ENCODE measurements at places on chromosomes 4 and X.
A peak's percentile ranks its signal among the peaks of the same experiment; 100 is the strongest.

- no peak for DNase-seq
Observed at GRCh38 chr4:126568652-126569570, 1063.8 kb upstream of the INTU start.

DNA sequence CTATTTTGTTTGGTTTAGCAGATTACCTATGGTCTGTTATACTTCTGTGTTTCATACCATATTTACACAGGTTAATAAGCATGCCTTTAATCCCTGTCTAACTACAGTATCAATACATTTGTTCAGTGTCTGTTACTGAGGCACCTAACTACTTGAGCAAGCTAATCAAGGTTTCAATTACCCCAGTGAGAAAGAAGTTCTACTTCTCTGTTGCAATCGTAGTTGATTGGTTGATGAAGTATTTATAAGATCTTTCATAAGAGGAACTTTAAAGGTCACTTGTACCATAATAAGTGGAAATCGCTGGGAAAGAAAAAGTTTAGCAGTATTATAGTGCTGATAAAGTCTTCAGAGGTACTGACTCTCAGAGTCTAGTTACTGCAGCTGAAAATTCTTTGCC, 490.6 kb downstream of the RPA4 start:
- no peak for DNase-seq

DNA sequence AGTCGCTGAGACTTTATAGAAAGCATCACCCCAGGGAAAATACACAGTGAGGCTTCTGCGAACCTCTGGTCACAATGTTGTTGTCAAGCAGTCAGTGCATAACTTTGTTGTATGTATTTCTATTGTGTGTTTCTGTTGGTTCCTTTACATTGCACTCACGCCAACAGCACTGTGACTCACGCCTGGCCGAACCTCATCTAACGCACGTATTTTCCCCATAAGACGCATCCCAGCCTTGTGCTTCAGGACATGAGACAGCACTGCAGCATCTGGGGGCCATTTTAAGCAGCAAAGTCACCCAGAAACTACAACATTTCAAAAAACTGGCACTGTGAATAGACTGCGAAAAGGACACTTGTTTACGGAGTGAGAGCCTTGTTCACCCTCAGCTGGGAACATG, 30.6 kb downstream of the TBL1X start:
- DNase-seq: no peak

DNA sequence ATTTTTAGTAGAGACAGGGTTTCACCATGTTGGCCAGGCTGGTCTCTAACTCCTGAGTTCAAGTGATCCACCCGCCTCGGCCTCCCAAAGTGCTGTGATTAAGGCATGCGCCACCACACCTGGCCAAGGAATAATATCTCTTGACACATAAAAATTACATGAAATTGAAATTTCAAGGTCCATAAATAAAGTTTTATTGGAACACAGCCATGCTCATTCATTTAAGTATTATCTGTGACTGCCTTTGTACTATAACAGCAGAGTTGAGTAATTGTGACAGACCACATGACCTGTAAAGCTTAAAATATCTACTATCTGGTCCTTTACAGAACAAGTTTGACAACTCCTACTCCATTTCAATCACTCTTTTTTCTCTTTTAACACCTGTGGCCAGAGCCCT, 17.8 kb upstream of the EGFL6 start:
- no peak for DNase-seq

DNA sequence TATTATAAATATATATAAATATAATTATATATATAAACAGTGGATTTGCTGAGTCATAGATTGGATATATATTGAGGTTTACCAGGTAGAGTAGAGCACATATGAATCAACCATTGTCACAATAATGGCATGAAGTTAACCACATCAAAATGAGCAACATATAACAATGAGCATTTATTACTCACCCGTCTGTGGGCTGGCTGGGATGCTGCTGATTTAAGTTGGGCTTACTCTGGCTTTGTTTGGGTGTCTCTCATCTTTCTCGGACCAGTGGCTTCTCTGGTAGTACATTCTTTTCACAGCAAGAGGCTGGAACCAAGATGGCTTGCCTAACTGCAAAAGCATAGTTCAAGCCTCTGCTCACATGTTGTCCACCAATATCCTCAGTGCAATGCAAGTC, 111.7 kb upstream of the TAPT1 start:
- DNase-seq: no peak

GRCh38 chrX:68179355-68179754, 253.9 kb downstream of the OPHN1 start:
- no peak for DNase-seq

DNA sequence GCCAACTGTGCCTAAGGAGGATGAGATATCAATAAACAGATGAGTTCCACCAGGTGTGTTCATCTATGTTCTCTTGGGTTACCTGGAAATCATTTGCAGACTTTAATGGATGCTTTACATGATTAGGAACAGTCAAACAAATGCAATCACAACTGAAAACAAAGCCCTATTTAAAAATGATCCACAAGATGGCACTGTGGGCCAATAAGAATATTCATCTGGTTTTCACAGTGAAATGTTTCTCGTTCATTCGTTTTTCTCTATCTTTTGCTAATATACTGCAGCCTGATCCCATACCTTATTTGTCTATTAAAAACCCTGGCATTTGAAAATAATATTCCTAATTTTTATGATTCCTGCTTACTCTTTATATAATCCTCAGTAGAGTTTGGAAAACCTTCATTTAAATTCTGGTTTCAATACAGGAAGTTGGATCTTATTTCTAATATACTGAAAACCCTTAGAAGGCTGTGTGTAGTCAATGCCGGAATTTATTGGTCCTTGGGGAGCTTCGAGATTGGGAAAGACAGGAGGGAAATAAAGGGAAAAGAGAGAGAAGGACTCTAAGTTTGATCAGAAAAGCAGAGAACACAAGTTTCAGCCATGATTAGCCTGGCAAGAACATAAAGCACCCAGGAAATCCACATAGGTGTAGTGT, 63.8 kb upstream of the TAPT1 start:
- DNase-seq: no peak

- peak; percentile 91 for DNase-seq
Observed at GRCh38 chr4:8440492-8441311, at the start of the genes ACOX3 and TRMT44. TSS of gene ACOX3 (minus strand) at chr4:8440723. CDS start at chr4:8416521, 24,202 bp downstream. TSS of gene TRMT44 (plus strand) at chr4:8440777. CDS start at chr4:8440823, 46 bp downstream.

DNA sequence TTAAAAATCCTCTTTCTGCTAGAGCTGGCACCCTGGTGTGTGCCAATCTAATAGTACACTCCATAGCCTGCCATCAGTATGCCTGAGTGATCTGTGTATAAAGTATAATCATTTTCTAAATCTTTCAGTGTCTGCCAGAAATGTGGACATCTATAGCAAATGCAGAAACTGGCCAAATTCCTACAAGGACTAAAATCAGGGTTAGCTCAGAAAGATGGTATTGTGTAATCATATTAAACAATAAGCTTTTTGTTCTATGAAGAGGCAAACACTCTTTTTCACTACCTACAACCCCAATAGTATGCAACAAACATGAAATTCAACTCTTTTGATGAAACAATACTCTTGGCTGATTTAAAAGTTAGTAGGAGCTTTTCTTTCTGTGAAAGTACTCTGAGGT, 7.7 kb upstream of the TXLNG start:
- DNase-seq: no peak

DNA sequence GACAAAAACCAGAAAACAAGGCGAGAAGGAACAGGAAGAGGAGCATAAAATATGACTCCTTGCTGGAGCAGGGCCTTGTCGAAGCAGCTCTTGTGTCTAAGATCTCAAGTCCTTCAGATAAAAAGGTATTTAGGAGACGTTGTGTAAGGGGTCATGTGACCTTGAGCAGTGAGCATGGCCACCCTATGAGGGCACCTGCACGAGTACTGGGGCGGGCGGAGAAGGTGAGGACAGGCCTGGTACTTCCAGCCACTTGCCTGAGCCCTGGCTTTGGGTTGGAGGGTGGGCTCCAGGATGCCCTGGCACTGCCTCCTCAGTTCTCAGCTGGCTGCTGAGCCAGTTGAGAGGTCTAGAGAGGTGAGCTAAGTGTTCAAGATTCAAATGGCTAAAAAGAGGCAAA, 29.9 kb downstream of the NSD2 start:
- no peak for DNase-seq

GRCh38 chr4:134200811-134201215, 776 bp downstream of the PABPC4L start:
- DNase-seq: no peak

GRCh38 chr4:177293208-177294033, 16.3 kb upstream of the NEIL3 start:
- no peak for DNase-seq

- no peak for DNase-seq
Observed at GRCh38 chr4:187416216-187416615, 579.4 kb upstream of the ZFP42 start.

DNA sequence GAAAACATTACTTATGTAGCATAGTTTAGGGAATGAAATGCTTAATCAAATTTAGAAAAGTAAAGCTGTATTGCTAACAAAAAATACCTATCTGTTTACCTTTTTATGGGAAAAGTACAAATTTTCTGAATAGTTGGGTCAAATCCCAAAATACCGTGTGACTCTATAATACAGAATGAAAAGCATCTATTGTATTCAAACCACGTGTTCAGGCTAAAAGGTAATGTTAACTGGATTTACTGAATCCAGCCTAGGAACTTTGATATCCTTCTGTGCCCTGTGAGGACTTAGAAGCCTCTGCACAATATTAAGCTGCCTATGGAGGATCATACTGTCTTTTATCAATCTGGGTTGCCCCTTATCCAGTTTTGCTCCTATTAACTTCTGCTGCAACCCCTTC, 36.3 kb upstream of the AGA start:
- no peak for DNase-seq

DNA sequence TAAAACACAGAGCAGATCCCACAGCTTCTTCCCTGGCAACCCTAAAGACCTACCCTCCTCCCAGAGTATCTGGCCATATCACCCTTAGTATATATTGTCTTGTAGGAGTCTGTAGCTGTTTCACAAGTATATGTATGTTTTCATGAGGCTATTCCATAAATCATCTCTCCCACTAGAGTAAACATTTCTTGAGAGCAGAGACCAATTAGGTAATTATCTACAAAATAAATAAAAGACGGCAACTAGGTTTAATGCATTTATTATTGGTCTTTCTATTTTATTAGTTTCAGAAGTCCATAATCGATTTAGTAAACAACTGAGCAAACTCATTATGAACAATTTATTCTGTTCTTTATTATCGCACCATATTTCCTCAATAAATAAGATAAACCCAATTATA, 7.0 kb downstream of the ACOT9 start:
- no peak for DNase-seq

- peak; percentile 9 for DNase-seq
Observed at GRCh38 chrX:52923781-52924241, 26.7 kb downstream of the FAM156B start.

- no peak for DNase-seq
Observed at GRCh38 chrX:24175276-24175675, 25.7 kb downstream of the ZFX start.

- no peak for DNase-seq
Observed at GRCh38 chr4:36211084-36211483, 33.2 kb downstream of the ARAP2 start.

DNA sequence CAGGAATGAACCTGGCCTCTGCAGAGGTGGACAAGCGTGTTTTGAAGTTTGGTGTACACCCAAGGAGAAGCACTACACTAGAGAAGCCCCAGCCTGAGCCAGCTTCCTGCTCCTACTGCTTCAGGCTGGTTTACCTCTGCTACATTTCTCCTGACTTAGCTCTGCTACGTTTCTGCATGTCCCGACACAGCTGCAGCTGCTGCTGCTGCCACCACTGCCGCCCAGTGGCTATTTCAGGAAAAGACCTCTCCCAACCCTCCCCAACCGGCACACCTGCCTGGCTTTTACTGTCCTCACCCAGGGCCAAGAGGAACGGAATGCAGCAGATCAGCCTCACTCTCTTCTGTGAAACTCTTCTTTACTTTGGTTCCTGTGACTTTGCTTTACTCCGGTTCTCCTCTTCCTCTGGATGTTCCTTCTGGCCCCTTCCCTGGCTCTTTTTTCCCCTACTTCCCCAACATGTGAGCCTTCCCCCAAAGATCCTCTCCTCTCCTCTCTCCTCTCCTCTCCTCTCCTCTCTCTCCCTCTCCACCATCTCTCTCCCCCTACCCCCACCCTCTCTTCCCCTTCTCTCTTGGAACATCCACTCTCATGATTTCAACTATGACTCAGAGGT, 3.1 kb upstream of the P2RY4 start:
- peak; percentile 3 for DNase-seq

DNA sequence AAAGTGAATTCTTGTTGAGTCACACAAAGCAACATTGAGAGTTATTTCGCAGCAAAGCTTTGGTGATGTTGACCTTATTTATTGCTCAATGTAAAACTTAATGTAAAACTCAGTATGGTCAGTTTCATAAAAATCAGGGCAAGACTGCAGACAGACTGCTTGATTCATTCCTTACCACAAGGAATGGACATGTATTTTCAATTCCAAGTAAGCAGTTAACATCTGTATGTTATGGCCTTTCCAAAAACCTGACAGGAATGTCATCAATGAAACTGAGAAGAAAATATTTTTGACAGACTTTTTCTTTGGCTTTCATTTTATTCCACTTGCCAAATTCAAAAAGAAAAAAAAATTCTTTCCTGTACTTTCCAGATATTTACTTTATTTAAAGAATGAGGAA, 488.3 kb downstream of the ANKRD50 start:
- DNase-seq: no peak

DNA sequence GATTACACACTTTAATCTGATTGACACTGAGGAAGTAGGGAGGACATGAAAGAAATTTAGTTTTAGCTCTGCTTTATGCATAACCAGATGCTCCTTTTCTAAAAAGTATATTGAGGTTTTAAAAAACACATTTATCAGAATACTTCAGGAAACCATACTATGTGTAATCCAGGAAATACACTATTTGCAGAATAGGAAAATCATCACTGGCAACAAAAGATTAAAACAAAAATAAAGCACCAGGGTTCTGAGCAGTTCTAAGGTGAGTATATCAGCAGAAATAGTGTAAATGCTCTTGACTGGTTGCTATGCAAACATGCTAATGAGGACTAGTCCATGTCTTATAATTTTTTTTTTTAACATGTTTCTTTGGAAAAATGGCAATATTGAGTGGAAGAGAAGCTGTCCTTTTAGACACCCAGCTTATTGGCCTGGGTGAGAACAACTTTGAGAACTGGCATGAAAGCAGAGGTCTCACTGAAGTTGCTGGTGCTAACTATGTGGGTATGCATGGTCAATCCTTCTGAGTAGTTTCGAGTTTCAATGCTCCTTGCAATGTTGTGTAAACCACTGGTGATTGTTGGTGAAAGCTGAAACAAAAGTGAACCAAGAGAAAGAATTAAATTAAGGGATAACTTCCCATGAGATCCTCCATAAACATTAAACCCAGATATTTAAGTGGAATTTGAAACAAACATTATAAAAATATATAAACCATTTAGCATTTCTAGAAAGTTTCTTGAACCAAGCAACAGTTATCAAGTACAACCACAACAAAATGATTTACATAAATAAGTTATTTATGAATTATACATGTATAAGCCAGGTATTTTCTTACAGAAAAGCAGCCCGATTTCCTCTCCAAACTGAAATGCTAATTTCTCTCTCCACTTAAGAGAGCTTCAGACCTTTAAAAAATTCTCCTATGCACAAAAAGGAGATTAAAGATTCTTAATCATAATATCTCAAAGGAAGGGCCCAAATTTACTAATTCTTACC, 20.4 kb upstream of the SCD5 start:
- no peak for DNase-seq
